Aorta (tissue), 5 donors: ENCODE measurements at places on chromosomes 3 and 15. TPM values are rescaled to one million over a fixed set of nuclear protein-coding genes. Genes with fewer than 3 reads are reported as not detected.

CX3CR1 gene
- total RNA-seq, result 6.5 TPM

SEMA5B gene
- 4.9 TPM for total RNA-seq

- no peak for DNase-seq
- H3K36me3 ChIP-seq, result no peaks in the 10 kb centered on the region
- H3K27ac ChIP-seq, result no peak overlapping the region
- no peak overlapping the region for H3K4me3 ChIP-seq
- H3K4me1 ChIP-seq, result no peaks in the 10 kb centered on the region
Observed at GRCh38 chr3:132344666-132345280, 27.6 kb downstream of the ACP3 start.

GRCh38 chr3:4963669-4964570, 15.3 kb upstream of the BHLHE40 start:
- no peak for DNase-seq
- no peaks in the 10 kb centered on the region for H3K36me3 ChIP-seq
- no peak overlapping the region for H3K27ac ChIP-seq
- no peak overlapping the region for H3K4me3 ChIP-seq

DNA sequence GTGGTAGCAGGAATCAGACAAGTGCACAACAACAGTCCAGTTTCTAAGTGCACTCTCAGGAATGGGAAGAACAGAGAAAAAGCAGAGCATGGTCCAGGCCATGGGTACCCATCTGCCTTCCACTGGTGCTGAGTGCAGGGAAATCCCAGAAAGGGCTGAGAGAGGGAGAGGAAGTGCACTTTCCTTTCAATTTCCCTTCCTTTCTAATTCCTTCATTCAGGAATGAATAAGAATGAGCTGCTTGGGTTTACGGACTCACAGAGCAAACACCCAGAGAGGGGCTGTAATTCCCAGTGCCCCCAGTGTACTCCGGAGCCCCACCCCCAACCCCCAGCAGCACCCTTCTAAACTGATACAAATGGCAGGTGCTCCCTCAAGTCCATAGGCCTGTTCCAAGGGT, 300.6 kb downstream of the FOXP1 start:
- DNase-seq, result no peak
- no peak overlapping the region for H3K27ac ChIP-seq

GRCh38 chr3:43418601-43419272, 132.4 kb downstream of the SNRK start:
- H3K27ac ChIP-seq, result peak overlapping the region; percentile 22
- no peaks in the 10 kb centered on the region for H3K36me3 ChIP-seq
- no peak for DNase-seq
- H3K4me3 ChIP-seq, result no peak overlapping the region
